Muscle of leg (tissue), 16 donors: ENCODE measurements at places on chromosomes 3 and 15. TPM values are rescaled to one million over a fixed set of nuclear protein-coding genes. Genes with fewer than 3 reads are reported as not detected.
A peak's percentile ranks its signal among the peaks of the same experiment; 100 is the strongest.

DNA sequence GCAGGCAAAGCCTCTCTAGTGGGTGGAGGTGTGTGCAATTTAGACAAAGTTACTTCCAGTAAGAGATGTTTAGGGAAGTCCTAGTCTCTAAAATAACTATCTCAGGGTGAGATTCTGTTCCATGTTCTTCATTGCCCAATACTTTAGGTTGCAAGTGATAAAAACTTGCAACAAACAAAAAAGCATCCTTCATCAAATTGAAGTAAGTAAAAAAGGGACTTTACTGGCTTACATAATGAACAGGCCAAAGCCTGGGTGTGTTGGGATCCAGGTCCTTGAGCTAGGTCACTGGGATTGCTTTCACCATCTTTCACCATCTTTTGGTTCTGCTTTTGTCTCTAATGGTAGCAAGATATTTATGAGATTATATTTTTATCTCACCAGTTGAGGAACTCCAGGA, 38.3 kb downstream of the CX3CR1 start:
- no peak overlapping the region for H3K4me3 ChIP-seq
- H3K4me1 ChIP-seq: no peaks in the 10 kb centered on the region
- H3K27ac ChIP-seq: no peak overlapping the region
- DNase-seq: no peak
- H3K27me3 ChIP-seq: no peaks in the 10 kb centered on the region

GRCh38 chr3:111734652-111735051, 124.4 kb upstream of the PHLDB2 start:
- peaks cover 12% of the 10 kb centered on the region for H3K4me1 ChIP-seq
- H3K27me3 ChIP-seq: no peaks in the 10 kb centered on the region
- H3K27ac ChIP-seq: no peak overlapping the region
- H3K36me3 ChIP-seq: no peaks in the 10 kb centered on the region
- H3K4me3 ChIP-seq: no peak overlapping the region

DNA sequence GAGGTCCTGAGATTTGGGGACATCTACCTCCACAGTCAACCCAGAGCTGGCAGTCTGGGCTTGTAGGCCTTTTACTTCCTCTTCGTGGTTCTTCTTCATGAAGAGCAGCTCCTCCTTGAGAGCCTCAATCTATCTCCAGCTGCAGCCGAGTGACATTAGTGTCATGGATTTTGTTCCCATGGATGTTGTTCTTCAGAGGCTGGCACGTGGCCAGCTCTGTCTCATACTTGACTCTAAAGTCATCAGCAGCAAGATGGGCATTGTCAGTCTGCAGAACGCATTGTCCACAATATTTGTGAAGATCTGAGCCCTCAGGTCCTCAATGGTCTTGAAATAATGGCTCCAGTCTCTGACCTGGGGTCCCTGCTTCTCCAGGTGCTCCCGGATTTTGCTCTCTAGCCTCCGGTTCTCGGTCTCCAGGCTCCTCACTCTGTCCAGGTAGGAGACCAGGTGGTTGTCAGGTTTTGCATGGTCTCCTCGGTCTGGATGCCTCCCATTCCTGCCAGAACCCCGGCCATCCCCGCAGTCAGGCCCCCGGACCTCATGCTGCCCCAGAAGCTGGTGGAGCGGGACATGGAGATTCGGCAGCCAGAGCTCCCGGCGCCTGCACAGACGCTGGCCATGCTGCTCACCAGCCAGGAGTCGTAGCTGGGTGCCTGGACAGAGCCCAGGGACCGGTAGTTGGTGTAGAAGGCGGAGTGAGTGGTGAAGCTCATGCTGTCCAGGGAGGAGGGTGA, 3.4 kb upstream of the CCNL1 start:
- H3K27ac ChIP-seq: no peak overlapping the region
- DNase-seq: no peak
- peaks cover 8% of the 10 kb centered on the region for H3K4me1 ChIP-seq
- peaks cover 3% of the 10 kb centered on the region for H3K36me3 ChIP-seq
- no peaks in the 10 kb centered on the region for H3K27me3 ChIP-seq

Gene ARL8B
- 26.7 TPM for total RNA-seq

DNA sequence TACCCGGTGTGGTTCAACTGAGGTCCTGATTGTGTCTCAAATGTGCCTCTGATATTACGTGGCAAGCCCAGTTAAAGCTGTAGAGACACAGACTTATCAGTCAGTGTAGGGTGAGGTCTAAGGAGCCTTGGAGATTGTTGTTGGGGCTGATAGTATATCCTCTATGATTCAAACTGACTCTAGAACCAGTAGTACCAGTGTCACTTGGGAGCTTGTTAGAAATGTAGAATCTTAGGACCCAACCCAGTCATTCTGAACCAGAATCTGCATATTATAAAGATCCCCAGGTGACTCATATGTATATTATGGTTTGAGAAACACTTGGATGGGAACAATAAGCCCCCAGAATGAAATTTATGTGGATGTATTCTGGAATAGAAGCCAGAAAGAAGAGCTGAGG, 83.5 kb downstream of the PIK3R4 start:
- peaks cover 23% of the 10 kb centered on the region for H3K4me1 ChIP-seq
- H3K36me3 ChIP-seq: peaks cover 2% of the 10 kb centered on the region
- H3K27me3 ChIP-seq: no peaks in the 10 kb centered on the region
- H3K4me3 ChIP-seq: no peak overlapping the region
- H3K27ac ChIP-seq: peak overlapping the region; percentile 94
- DNase-seq: no peak

DNA sequence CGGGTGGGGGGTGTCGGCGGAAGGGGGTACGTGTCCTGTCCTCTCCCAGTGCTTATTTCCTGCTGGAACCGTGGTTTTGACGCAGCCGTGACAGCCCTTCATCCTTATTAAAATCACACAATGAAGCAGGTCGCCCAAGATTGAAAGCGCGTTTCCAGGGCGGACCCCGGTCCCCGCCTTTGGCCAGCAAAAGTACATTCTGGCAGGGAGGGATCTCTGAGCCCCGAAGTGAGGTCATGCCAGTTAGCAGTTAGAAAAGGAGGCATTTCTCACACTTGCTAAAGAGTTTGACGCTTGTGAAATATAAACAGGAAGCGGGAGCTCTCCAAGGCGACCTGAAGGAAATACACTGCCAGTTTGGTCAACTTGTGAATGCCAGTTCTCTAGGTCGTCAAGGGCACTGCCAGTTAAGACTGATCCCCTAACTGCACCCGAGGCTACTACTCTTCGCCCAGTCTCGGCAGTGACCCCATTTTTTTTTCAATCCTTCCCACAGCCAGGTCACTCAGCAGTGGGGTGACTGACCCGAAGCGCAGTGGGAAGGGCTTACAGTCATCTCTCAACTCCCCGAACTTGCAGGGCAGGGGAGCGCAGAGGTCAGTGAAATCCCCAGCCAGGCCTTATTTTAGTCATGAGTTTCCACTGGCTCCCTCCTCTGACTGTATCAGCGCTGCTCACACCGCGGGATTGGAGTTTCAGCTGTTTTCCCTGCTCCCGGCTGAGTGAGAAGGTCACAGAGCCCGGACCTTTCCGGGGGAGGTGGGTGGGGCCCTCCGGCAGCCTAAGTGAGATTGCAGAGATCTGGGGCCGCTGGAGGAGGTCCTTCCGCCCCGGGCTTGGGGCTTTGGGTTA, 2.0 kb upstream of the BHLHE40 start:
- H3K27me3 ChIP-seq: peaks cover 10% of the 10 kb centered on the region
- peak overlapping the region; percentile 96 for H3K4me3 ChIP-seq
- peaks cover 36% of the 10 kb centered on the region for H3K4me1 ChIP-seq
- peak; percentile 94 for DNase-seq
- H3K36me3 ChIP-seq: no peaks in the 10 kb centered on the region

- no peak for DNase-seq
- no peaks in the 10 kb centered on the region for H3K4me1 ChIP-seq
- H3K36me3 ChIP-seq: peaks cover 36% of the 10 kb centered on the region
- H3K27ac ChIP-seq: no peak overlapping the region
- H3K27me3 ChIP-seq: no peaks in the 10 kb centered on the region
These were observed 48.4 kb upstream of the IP6K2 start for GRCh38 chr3:48765376-48765775.

DNA sequence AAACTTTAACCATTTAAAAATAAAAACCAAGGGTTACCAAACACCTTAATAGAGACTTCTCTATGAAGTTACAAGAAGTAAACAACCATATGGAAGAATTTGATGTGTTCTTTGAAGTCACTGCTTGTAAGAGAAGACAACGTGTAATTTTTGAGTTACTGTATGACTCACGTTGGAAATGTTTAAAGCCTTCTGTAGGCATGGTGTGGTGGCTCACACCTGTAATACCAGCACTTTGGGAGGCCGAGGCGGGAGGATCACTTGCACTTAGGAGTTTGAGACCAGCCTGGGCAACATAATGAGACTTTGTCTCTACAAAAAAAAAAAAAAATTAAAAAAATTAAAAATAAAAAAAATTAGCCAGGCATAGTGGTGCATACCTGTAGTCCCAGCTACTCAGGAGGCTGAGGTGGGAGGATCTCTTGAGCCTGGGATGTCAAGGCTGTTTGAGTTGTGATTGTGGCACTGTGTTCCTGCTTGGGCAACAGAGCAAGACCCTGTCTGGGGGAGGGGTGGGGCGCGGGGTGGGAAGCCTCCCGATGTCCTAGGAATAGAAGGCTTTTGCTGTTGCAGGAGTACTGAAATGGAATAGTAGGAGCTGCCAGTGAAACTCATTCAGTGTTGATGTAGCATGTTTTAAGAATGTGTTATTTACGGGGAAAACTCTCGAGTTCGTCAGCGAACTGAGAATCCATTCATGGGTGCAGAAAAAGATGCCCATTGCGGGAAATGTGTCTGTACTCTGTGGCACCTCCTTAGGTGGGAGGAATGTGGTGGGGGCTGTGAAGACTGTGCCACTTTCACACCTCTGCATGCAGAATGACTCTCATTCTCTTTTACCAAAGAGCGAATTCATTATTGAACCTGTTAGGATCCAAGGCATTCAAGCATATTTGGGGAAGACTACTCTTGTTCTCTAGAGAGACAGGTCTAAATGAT, 134.2 kb downstream of the FNDC3B start:
- no peaks in the 10 kb centered on the region for H3K27me3 ChIP-seq
- H3K4me3 ChIP-seq: no peak overlapping the region
- peaks cover 31% of the 10 kb centered on the region for H3K4me1 ChIP-seq
- H3K27ac ChIP-seq: peak overlapping the region; percentile 13
- no peak for DNase-seq

DNA sequence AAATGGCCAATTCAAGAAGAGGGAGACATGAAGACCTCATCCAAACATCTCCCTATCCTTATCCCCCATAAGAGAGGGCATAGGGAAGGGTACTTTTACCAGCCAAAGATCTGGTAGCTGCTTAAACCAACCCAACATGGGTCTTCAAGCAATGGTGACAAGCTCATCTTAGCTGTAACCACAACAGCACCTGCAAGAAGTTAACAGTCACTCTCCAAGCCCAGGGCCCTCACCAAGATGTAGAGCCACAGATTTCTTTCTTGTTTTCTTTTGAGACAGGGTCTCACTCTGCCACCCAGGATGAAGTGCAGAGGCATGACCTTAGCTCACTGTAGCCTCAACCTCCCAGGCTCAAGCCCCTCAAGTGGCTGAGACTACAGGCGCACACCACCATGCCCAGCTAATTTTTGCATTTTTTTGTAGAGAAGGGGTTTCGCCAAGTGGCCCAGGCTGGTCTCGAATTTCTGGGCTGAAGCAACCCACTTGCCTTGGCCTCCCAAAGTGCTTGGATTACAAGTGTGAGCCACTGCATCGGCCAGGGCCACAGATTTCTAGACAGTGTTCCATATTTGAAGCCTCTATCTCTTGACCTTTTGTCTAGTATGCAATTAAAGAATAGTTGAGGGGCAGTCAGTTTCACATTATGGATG, 57.1 kb downstream of the DHX30 start:
- H3K4me3 ChIP-seq: no peak overlapping the region
- no peaks in the 10 kb centered on the region for H3K4me1 ChIP-seq
- DNase-seq: no peak
- H3K27ac ChIP-seq: no peak overlapping the region
- H3K27me3 ChIP-seq: no peaks in the 10 kb centered on the region

Gene CCDC32
- total RNA-seq: 13.6 TPM

GRCh38 chr15:71916834-71917233, 106.5 kb downstream of the NR2E3 start:
- H3K4me3 ChIP-seq: no peak overlapping the region
- H3K36me3 ChIP-seq: peaks cover 2% of the 10 kb centered on the region
- H3K4me1 ChIP-seq: no peaks in the 10 kb centered on the region

Gene C15orf62
- 0.13 TPM for total RNA-seq

GRCh38 chr3:119608405-119609000, 10.8 kb downstream of the PLA1A start:
- no peaks in the 10 kb centered on the region for H3K4me1 ChIP-seq
- no peak overlapping the region for H3K27ac ChIP-seq
- H3K4me3 ChIP-seq: no peak overlapping the region
- DNase-seq: peak; percentile 41
- H3K36me3 ChIP-seq: no peaks in the 10 kb centered on the region

- H3K27me3 ChIP-seq: no peaks in the 10 kb centered on the region
- DNase-seq: peak; percentile 54
- no peak overlapping the region for H3K27ac ChIP-seq
- peaks cover 6% of the 10 kb centered on the region for H3K4me1 ChIP-seq
- H3K36me3 ChIP-seq: no peaks in the 10 kb centered on the region
These were observed 367.5 kb upstream of the THBS1 start for GRCh38 chr15:39213385-39213840.

- no peaks in the 10 kb centered on the region for H3K36me3 ChIP-seq
- peak overlapping the region; percentile 82 for H3K4me3 ChIP-seq
- DNase-seq: peak; percentile 51
- H3K4me1 ChIP-seq: peaks cover 14% of the 10 kb centered on the region
- peak overlapping the region; percentile 97 for H3K27ac ChIP-seq
- H3K27me3 ChIP-seq: no peaks in the 10 kb centered on the region
These were observed 1.4 kb downstream of the FYTTD1 start for GRCh38 chr3:197750858-197751737.

- H3K27ac ChIP-seq: no peak overlapping the region
- peaks cover 3% of the 10 kb centered on the region for H3K27me3 ChIP-seq
These were observed 1.0 kb downstream of the MASP1 start for GRCh38 chr3:187290503-187290902.

DNA sequence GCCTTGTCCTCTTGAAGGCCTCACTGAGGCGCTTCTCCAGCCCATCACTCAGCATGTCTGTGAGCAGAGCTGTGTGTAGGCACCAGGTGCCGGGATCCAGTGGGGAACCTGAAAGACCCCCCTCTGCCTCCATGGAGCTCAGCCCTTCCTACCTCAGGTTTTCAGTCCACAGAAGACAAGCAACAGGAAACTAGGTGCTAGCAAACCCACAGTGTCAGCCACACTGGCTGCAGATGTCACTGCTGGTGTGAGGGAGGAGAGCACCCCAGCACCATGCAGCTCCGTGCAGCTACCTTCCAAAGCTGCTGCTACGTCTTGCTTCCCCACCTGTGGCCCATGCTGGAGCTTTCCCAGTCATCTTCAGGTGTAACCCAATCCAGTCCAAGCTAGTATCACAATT, 17.9 kb downstream of the PSTPIP1 start:
- no peaks in the 10 kb centered on the region for H3K36me3 ChIP-seq
- no peaks in the 10 kb centered on the region for H3K27me3 ChIP-seq
- DNase-seq: no peak
- no peak overlapping the region for H3K27ac ChIP-seq
- H3K4me1 ChIP-seq: peaks cover 8% of the 10 kb centered on the region

GRCh38 chr15:77497110-77497737, 76.5 kb downstream of the HMG20A start:
- peak; percentile 95 for DNase-seq
- H3K27me3 ChIP-seq: no peaks in the 10 kb centered on the region
- peaks cover 50% of the 10 kb centered on the region for H3K4me1 ChIP-seq
- H3K4me3 ChIP-seq: no peak overlapping the region
- no peaks in the 10 kb centered on the region for H3K36me3 ChIP-seq
- peak overlapping the region; percentile 92 for H3K27ac ChIP-seq
